ENCODE measurements at places on chromosomes 5 and 9.
A peak's percentile ranks its signal among the peaks of the same experiment; 100 is the strongest.

DNA sequence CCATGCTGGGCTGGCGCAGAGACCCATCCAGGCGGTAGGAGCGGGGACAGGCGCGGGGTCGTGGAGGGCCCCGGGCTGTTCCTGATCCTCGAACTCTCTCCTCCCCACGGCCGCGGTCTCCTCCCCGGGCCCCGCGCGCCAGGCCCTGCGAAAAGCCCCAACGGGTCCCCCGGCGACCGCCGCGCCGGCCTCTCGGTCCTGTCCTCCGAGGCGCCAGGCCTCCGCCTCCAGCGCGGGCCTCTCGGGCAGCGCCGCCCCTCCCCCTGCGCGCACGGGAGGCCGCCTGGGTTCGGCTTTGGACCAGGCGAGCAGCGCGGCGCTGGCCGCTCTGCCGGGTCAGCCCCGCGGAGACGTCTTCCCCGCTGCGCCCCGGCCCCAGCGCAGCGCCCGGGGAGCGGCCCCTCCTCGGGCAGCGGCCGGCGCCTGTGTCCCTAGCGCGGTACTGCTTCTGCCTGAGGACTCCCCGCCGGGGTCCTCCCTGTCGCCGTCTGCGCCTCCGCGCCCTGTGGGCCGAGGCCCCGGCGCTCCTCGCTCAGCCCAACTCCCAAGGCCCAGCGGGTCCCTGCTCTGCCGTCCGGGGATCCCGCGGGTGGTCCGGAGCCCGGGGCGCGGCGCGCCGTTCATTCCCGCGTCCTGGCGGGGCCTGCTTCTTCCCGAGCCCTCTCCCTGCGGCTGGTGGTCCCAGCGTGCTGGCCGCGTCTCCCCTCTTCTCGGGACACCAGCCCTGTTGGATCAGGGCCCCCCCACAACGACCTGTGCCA lies 13.4 kb downstream of the COL23A1 start:
- DNase-seq = no peak

DNA sequence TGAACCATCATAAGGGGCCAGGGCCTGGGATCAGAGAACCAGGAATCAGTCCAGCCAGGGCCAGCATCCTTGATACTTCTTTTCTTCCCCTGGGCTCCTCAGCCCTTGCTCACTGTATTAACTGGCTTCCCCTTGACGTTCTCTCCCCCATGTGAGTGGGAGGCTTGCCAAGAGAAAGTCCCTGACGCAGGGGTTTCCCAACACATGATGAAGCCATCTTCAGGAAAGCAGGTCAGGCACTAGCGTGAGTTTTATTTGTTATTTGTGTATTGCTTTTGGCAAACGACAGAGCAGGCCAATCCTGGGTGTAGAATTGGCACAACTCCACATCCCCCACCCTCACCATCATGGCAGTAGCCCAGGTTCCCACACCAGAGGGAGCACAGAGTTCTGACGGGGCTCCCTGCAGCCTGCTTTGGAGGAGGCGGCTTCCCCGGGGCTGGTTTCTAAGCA lies 165.5 kb upstream of the NFIL3 start:
- DNase-seq = no peak

GRCh38 chr9:392077-392804 lies 177.6 kb downstream of the DOCK8 start:
- no peak for DNase-seq

DNA sequence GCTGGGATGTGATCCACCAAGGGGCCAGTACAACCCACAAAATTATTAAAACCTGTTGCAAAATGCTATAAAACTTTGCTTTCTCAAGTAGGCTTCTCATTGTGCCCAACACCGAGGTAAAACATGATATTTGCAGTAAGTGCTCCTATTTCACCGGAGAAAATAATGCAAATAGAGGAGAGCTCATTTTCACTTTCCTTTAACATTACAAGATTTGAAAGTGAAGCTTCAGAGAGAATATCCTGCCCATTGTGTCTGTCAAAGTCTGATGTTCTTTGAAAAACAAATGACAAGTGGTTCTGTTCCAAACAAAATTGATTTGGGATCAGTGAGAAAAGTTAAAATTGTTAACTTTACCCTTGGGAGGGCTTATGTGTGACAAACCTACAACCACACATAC lies 287.1 kb downstream of the KCNN2 start:
- no peak for DNase-seq

GRCh38 chr9:21837501-21837900 lies 35.1 kb downstream of the MTAP start:
- no peak for DNase-seq

- DNase-seq = no peak
Measured at GRCh38 chr5:180631549-180632383, 17.6 kb downstream of the FLT4 start.

- no peak for DNase-seq
Measured at GRCh38 chr9:2933165-2934095, 89.5 kb upstream of the PUM3 start.

DNA sequence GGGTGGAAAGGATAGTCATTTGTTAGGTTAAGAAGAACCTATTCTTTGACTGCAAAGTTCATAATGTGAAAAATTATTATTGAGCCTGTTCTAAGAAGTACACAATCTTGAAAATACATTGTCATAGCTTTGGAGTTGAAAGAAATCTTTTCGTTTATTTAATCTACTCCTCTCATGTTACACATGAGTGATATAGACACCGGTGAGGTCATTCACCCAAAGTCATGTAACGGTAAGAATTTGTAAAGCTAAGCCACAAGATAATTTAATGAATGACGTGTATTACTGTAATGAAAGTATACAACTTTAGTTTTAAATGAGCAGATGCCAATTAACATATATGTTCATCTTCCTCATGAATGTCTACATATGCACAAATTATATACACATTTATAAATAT lies 284.1 kb upstream of the PDE4D start:
- peak; percentile 57 for DNase-seq

- DNase-seq = no peak
Measured at GRCh38 chr9:6870650-6871477, 113.1 kb downstream of the KDM4C start.

DNA sequence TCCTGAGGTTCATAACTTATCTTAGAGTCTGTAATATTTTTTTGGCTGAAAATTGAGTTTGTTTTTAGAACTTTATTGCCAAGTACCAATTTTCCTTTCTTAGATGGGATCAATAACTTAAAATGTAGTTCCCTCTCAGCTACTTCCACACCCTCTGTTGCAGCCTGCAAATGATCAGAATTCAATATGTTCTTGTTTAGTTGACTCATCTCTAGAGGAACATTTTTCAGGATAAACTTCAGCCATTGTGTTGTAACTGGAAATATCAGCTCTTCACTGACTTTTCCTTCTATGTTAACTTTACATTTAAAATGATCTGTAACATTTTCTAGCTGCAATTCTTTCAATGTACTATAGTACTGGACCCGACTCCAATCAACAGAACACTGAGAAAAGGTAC lies 115.7 kb downstream of the ESM1 start:
- no peak for DNase-seq

DNA sequence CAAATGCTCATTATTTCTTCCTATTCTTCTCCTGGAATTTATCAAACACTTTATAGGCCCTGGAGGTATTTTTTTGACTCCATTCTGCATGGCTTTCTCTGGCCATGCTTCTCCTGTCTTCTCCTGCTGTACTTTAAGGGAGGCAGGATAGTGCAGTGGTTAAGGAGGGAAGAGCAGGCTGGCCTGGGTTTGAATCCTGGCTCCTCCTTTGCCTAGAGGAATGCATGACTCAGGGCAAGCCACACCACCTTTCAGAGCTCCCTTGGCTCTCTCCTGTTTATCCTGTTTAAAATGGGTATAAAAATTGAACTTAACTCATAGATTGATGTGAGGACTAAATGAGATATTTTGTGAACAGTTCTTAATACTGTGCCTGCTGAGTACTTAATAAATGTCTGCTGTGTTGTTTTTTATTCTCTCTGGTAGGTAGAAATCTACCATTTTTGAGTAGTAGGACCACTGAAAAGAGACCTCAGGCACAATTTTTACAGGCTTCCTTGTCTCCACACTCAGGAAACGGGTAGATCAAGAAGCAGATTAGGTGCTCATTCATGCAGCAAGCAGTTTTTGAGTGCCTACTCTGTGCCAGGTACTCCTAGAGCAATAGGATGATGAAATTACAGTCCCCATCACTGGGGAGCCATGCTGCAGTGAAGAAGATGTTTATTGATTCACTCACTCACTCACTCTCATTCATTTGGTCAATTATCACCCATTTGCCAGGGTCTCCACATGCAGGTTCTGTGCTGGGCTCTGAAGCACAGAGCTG lies 32.7 kb upstream of the ARAP3 start:
- no peak for DNase-seq

DNA sequence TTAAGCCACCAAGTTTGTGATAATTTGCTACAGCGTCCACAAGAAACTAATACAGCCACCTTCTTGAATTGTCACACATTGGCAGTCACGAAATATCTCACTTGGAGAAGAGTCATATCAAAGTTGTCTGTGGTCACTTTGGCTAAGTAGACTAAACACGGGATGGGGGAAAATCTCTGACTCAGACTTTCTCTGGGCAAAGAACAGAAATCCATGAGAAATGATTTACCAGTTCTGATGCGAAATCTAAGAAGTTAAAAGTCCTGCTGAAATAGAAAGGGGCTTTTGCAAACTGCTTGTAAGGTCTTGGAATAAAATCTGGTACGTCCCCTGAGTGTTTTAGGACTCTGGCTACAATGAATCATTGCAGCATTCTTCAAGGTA lies 158.4 kb downstream of the COL23A1 start:
- no peak for DNase-seq

DNA sequence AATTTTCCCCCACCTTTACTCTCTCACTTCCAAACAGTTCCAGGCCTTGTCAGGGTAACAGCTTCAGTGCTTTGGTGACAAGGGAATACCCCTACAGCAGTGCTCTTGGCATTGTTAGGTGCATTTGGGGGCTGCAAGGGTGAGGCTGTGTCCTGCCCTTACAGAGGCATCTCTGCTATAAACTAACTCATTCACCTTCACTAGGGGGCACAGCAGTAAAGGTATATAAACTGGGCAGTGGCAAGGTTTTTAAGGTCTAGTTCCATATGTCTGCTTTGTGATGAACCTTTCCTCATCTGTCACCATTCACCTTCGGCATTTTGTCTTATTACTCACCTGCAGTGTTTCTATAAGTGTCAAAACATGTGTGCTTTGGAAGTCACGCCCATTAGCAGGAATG lies 79.1 kb upstream of the GPR151 start:
- no peak for DNase-seq

DNA sequence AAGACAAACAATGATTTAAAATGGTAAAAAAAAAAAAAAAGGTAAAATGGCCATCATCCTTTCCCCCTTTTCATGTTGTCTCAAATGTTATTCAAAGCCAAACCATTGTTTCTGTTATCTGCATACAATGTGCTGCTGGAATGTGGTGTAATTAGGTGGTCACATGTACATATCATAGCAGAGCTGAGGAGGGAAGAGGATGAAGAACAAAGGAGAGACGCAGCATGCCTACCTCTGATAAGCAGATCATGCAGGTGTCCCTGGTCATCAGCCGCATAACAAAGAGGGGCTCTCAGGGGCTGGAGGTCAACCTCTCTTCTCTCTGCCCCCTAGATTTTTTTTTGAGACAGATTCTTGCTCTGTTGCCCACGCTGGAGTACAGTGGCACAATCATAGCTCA lies 141.0 kb downstream of the CARTPT start:
- DNase-seq = no peak

DNA sequence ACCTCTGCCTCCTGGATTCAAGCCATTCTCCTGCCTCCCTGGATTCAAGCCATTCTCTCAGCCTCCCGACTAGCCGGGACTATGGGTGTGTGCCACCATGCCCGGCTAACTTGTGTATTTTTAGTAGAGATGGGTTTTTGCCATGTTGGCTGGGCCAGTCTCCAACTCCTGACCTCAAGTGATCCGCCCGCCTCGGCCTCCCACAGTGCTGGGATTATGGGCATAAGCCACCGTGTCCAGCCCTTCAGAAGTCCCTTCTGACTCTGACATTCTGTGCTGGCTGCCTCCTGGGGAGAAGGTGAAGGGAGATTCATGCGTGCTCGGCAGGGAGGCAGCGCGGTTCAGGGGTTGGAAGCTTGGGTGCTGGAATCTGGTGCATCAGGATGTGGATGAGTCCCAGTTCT lies 28.8 kb downstream of the PRRX2 start:
- DNase-seq = no peak

DNA sequence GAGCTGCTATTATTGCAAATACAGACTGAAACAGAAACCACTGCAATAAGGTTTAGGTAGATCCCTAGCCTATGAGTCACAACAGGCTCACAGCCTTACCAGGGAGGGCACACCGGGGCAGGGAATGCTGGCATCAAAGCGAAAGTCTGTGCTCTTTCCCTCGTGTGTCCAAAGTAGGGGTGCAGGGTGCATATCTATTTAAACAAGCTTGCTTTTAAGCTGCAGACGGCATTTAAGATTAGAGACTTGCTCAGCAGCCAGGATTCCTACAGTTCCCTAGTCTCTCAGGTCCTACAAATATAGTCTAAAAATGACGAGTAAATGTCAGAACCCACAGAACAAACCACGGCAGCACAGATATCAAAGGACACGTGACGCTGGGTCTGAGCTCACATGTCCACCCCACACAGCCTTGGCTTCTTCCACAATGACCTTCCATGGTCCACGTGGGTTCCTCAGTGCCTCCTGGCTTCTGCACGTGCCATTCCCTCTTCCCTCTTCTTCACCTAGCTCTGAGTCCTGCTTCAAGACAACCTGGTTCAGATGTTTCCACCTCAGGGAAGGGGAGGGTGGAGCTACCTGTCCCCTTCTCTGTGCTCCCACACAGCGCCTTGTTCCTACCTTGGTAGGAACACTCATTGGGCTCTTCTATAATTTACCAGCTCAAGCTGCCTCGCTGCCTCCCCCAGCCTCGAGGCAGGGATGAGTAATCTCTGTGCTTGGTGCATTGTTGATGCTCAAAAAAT lies 193.2 kb downstream of the MAPKAP1 start:
- DNase-seq = no peak

DNA sequence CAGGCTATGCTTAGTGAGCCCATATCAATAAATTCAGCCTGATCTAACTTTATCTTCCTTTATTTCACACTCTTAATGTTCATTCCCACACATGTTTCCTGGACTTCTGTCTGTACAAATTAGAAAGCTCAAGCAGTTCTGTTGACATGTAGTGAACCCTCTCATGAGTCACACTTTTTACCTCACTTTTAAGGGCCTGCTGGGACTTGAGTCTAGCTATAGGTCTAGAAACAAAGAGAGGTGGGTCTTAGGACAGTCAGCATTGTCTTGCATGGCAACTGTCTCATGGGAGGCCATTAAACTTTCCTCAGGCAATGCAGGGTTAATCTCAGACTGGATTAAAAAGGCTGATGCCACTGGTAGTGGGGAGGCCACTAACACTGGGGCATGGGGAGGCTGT lies 8.6 kb upstream of the CCNH start:
- no peak for DNase-seq

DNA sequence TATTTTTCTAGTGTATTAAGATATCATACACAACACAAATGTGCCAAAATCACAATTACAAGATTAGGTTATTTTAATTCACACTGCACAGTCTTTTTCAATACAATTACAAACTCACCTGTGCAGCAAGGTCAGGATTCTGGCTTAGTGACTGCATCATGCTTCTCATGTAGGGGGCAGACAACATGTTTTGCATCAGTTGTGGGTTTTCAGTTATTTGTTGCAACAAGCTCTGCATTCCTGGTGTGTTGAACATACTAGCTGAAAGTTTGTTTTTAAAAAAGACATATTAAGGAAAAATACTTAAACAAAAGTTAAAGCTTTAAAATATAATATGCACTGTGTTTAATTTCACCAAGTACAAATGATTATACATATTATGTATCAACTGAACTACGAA lies 38.7 kb downstream of the UBQLN1 start:
- DNase-seq = no peak

GRCh38 chr5:168286386-168286785 lies 5.1 kb upstream of the WWC1 start:
- no peak for DNase-seq

- DNase-seq = no peak
Measured at GRCh38 chr5:96016216-96016615, 54.6 kb upstream of the ELL2 start.

Data from non-pigmented ciliary epithelial cell (primary cell).